ENCODE measurements at places on chromosomes 13 and 19.

GRCh38 chr13:74597526-74597925 is 463.3 kb upstream of the KLF12 start:
- no peak for DNase-seq

DNA sequence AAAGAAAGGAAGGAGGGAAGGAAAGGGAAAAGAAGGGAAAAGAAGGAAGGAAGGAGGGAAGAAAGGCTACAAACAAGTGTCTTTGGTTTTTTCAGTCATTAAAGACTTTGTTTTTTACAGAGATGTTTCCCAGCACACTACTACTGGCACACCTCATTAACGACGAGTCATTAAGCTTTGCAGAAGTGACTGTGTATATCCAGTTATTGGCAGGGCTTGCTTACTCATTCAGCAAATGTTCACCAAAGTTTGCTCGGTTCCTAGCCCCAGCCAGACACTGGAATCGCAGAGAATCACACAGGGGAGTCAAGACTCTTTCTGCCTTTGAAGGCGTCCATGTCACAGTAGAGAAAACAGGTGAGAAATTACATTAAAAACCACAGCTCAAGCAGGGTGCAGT is 4.3 kb downstream of the NLRP12 start:
- no peak for DNase-seq

DNA sequence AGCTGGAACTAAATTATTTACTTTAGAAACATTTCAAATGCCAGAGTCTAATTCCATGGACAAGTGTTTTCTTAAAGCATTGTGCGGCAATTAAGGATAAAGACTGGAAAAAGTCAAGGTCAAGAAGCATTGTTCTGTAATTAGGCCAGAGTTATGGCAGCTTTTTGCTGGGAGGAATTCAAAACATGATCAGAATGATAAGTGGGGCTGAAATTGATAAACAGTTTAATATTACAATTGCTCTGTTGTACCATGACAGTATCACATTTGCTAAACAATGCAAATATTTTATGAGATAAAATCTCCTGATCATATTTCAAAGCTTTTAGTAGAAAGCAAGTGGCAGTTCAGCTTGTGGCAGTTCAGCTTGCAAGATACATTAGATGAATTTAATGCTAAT is 513.7 kb downstream of the GPC6 start:
- no peak for DNase-seq

DNA sequence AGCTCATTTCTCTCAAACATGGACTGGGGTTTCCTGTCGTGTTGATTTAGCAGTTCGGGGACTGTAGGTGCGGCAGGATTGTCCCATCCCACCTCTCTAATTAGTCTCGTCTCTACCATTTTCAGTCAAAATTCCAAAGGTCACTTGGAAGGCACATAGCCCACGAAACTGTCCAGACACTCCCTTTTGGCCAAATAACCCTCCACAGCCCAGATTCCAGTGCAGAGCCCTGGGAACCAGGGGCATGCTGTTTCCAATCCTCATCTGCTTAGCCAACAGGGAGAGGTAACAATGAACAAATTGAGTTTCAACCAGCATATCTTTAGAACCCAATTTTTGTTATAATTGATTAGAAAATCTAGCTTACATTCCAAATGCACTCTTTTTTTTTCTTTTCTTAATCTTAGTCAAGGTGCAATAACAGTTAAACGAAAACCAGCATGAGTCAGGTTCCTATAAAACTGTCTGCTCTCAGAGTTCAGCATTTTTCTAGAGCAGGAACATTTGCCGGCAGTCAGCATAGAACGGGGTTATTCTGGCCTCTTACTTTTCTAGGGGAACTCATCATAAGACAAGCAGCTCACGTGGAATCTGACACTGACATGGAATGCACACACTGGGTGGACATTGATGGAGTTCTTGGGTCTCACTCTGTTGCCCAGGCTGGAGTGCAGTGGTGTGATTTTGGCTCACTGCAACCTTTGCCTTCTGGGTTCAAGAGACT is 14.4 kb upstream of the CEBPA start:
- no peak for DNase-seq

- no peak for DNase-seq
Measured at GRCh38 chr13:98930151-98930591, 47.7 kb downstream of the DOCK9 start.

- DNase-seq = no peak
Measured at GRCh38 chr13:77529501-77529840, 6.0 kb upstream of the SCEL start.

DNA sequence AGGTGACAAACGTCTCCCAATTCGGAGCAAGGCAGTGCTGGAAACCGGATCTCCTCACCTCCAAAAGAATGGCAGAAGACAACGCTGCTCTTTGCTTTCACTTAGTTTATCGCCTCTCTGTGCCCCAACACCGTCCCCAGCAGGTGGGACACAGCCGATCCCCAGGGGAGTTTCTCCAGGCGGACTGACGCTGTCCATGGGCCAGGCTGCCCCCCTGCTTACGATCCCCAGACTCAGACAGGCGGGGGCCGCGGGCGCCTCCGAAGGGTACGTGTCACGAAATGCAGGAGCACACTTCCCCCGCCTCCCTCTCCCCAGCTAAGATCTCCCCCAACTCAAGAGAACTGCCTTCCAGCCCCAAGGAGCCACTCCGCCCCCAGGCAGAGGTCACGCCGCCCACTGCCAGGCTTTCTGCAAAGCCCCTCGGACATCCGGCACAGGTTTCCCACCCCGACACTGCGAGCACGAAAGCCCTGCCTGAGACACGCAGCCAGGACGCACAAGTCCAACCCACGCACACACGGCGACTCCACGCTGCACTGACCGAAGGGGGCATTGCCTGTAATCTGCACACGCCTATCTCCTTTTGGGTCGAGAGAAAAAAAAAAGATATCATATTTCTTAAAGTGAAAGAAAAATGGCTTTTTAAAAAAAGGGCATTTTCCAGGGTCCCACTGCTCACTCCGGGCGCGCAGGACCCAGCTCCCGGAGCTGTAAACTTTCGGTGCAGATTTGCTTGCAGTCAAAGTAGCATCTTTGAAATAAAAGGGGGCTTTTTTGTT is 2.0 kb downstream of the SPRY2 start:
- peak; percentile 34 for DNase-seq

- DNase-seq = no peak
Measured at GRCh38 chr13:85441975-85442374, 357.2 kb downstream of the SLITRK6 start.

DNA sequence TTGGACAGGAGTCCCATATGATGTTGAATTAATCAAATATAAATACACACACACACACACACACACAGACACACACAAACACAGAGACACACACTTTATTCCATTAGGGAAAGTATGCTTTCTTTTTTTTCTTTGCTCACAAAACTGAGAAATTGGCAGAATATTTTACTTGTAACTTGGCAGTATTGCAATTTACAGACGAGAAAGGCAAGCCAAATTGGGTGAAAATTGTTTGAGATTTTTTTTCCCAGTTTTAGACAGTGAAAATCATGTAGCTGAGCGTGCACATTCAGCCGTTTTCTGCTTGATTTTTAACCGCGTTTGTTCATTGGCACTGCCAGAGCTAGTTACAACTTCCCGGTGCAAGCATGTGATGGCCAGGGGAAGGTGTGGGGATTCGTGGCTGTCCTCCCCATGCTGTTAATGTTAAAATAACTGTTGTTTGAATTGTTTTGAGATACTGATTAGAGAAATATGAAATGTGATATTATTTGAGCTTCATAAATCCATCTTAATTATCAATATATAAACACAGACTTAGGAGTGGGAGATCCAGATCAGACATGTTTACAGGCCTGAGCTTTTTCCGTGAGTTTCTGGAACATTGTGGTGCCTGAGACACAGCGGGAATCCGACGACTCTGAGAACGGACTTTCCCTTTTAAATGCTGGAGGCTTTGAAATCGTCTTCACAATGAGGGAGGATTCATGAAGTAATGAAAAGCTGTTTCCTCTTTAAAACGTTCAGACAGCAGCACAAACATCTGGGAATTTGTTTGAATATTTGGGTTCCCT is 125.5 kb downstream of the KCNRG start:
- DNase-seq = no peak

GRCh38 chr19:2046046-2046907 is 4.8 kb downstream of the MKNK2 start:
- DNase-seq = no peak

- no peak for DNase-seq
Measured at GRCh38 chr19:51139299-51140014, 2.6 kb upstream of the SIGLEC7 start.

DNA sequence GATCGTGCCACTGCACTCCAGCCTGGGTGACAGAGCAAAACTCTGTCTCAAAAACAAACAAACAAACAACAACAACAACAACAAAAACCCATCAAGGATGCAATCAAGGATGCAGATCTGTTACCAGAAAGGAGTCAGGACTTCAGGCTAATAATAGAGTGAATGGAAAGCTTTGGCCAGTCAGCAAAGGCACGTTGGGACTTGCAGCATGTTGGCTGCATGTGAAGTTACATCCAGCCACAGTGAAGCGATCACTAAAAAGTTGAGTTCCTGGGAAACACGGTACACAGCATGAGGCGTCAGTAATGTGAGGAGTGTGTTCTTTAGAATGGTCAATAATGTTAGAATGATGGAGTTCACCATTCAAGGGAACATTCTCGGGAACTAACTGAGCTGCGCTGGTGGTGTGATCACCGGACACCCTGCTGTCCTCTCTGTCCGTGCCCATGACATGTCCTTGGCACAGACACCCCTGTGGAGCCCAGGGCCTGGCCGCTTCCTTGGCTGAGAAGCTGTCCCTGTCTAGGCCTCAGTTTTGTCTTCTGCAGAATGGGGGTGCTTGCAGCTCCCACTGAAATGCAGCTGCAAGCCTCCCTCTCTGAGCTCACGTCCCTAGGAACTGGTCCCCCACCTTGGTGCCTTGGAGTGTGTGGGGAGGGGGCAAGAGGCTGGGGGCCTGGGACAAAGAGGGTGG is 2.3 kb upstream of the LGALS7B start:
- DNase-seq = no peak

GRCh38 chr13:73335944-73336343 is 277.1 kb downstream of the KLF5 start:
- DNase-seq = no peak

DNA sequence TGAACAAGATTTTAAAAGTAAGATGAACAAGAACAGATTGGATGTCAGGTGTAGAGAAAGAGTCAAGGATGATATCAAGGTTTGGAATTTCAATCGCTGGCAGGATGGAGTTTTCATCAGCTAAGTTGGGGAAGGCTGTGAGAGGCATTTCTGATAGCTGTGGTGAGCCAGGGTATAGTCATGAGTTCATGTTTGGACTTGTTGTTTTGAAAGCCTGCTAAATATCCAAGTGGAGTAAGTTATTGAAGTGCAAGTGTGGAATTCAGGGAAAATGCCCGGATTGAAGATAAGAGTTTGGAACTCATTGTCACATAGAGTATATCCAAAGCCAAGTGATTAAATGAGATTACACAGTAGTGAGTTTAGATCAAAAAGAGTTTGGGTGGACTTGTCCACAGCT is 11.0 kb upstream of the EPSTI1 start:
- DNase-seq = no peak

DNA sequence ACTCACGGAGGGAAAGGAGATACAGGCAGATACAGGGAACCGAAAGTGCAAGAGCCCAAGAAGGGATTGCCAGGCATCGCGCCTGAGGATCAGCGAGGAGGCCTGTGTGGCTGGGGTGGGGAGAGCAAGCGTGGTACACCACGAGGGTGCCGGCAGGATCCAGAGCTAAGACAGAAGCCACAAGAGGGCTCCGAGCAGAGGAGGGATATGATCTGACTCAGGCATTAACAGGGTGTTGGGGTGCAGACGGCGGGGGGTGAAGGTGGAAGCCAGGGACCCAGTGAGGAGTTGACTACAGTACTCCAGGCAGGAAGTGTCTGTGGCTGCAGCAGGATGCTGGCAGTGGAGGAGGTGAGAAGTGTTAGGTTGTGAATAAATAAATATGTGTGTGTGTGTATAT is 5.4 kb upstream of the PPP1R37 start:
- DNase-seq = peak; percentile 62

DNA sequence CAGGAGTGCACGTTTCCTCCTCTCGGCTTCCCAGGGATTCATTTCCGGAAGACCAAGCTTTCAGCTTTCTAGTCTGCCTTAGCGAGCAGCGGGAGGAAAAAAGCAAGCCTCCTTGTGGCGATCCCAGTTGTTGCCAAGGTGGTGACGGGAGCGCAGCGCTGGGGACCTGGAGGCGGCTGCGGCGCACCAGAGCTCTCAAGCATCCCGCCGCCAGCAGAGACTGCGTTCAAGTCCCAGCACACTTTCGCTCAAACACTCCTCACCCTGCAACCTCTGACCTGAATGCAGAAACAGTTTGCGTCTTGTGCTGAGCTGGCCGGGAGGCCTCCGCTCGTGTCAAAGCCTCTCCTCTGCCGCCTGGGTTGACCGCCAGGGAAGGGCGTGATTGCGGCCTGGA is 4.9 kb downstream of the GSX1 start:
- no peak for DNase-seq

GRCh38 chr13:83816081-83816480 is 66.2 kb downstream of the SLITRK1 start:
- no peak for DNase-seq

- no peak for DNase-seq
Measured at GRCh38 chr19:4933528-4933927, 24.2 kb downstream of the UHRF1 start.

DNA sequence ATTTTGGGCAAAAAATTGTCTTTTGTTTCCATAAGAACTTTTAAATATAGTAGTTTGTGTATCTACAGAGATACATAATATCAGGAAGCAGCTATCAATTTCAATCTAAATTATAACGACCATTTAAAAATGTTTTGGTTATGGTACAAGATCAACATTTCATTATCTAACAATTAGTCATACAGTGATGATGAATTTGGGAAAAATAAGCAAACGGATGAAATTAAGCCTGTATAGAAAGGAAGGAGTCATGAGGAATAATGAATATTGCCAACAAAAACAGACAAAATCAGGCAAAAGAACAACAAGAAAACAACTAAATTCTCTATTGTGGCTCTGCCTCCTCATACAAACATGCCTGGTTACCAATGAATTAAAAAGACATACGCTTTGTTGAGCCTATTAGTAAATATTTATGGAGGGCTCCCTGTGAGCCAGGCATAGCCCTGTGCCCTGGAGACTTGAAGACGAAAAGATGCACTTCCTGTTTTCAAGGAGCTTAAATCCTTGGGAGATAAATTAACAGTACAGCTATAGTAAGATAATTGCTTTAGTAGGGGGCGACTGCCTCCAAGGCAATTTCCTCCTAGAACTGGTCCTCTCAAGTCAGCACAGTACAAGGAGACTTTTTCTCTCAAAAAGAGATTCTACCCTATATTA is 73.0 kb downstream of the NALCN start:
- no peak for DNase-seq

- no peak for DNase-seq
Measured at GRCh38 chr19:57441979-57442752, 7.0 kb downstream of the ZNF749 start.

- DNase-seq = no peak
Measured at GRCh38 chr13:97221046-97221445, 1.1 kb upstream of the MBNL2 start.

DNA sequence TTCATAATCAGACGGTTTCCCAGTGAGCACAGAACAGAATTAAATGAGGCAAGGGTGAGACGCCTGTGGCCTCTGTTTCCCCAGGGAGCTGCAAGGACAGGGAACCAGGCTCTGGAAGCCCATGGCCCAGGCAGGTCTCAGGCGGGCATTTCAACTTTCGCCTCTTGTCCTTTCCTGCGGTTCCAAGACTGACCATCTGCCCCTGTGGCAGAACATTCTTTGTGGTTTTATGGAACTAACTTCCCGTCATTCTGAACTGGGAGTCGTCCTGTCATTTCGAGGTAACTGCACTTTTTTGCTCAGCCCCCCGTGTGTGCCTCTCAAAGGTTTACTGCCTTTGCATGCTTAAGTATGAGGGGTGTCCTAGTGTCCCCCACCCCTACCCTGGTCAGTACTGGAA is 70.9 kb downstream of the KL start:
- no peak for DNase-seq

Measured in CD8-positive, alpha-beta T cell (primary cell).